T-cell (primary cell): ENCODE measurements at places on chromosomes 2 and 18. TPM values are rescaled to one million over a fixed set of nuclear protein-coding genes. Genes with fewer than 3 reads are reported as not detected.

ZFP36L2 gene
- 356 TPM for total RNA-seq

SPC25 gene
- 0.43 TPM for total RNA-seq

GTF3C2 gene
- total RNA-seq, result 87.8 TPM

UPP2 gene
- total RNA-seq, result not detected

KCNJ3 gene
- total RNA-seq, result not detected

KRTCAP3 gene
- total RNA-seq, result 19.7 TPM

ACVR1C gene
- total RNA-seq, result 5.2 TPM

SNED1 gene
- 37.7 TPM for total RNA-seq

TUBA4B gene
- total RNA-seq, result not detected

CCDC74B gene
- 0.61 TPM for total RNA-seq

IL1A gene
- not detected for total RNA-seq

SDC1 gene
- 0.99 TPM for total RNA-seq

REEP1 gene
- total RNA-seq, result 0.12 TPM

COL4A4 gene
- total RNA-seq, result 0.28 TPM
